Aorta (tissue), 5 donors: ENCODE measurements at places on chromosomes 16 and 17.

DNA sequence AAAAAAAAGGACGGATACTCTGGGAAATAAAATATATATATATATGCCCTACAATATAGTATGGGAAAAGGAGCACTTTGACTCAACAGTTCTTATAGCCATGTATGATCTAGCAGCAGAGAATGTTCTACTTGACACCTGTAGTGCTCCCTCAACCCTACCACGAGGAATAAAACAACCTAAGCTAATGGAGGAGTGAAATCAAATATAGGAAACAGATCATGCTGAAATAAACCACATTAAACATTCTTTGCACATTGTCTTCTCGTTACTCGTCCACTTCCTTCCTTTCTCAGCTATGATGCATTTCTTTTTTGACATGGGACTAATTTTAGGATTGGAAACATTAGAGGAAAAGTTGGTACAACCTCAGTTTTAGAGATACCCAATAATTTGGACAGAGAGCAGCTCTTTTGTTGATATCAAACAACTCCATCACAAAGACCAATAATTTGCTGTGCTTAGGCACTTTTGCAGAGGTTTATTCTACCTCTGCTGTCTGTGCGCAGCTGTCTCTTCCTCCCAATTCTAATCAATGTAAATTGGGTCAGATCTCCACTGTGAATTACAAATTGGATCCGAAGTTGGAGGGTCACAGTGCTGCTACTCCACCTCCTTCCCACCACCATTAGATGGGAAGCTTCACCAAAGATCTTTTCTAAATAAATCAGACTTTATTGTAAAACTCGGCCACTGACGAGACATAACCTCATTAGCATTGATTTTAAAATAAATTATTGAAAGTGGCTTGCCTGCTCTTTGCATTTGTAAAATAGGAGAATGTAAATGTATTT lies 65.8 kb downstream of the SNX11 start:
- no peak for DNase-seq

GRCh38 chr17:47208744-47209488 lies at the start of gene MYL4:
TSS of gene MYL4 (plus strand) at chr17:47209348. CDS start at chr17:47209423, 75 bp downstream.
- no peak for DNase-seq

- no peak for DNase-seq
These were observed 714 bp downstream of the SPATA33 start for GRCh38 chr16:89658221-89658879.

DNA sequence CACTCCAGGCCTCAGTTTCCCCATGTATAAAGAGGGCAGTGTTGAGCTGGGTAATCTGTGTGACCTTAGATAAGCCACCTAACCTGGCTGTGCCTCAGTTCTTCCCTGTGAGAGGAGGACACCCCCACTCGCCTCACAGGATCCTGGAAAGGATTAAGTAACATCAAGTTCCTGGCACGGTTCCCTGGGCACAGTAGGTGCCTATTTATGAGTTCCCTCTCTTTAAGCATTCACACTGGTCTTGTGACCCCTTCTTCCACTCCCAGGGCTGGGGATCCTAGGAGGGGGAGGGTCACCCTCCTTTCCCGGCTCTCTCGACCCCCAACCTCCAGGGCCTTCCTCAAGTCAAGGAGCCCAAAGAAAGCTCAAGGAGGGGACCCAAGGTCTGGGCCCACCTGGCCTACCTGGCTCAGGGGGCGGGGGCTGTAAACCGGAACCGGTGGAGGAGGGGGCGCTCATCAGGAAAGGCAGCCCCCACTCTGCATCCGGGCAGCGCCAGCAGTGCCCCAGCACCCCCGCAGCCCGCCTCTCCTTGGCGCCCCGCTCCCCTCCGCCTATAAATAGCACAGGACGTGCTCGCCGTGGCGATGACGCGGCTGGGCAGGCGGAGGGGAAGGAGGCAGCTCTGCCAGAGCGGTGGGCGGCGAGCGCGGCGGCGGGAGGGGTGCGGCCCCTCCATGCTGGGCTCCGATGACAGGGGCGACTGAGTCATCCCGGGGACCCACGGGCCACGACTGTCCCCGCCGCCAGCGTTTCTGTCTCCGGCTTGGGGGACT lies 9.4 kb downstream of the RPL19 start:
- DNase-seq: peak; percentile 97

- DNase-seq: no peak
These were observed 7.2 kb downstream of the PIPOX start for GRCh38 chr17:29050176-29050575.
